ENCODE measurements at places on chromosomes 7 and 10.
A peak's percentile ranks its signal among the peaks of the same experiment; 100 is the strongest.

GRCh38 chr10:130389906-130390305, 253.7 kb downstream of the GLRX3 start:
- DNase-seq: no peak

DNA sequence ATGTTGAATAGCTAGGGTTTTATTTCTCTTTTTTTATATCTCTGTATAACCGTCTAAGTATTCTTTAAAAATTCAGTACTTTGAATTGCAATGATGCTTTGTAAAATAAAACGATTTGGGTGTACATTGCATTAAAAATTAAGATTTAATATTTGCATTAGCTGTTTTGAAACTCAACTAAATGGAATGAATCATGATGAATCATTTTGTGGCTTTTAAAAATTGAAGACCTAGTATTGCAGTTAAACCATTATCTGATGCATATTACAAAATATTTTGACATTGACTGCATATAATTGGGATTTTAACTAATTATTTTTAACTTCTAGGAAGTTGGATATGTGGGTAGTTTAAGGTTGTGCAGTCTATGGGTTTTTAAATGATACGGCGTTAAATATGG, 314.0 kb downstream of the CDK14 start:
- no peak for DNase-seq

DNA sequence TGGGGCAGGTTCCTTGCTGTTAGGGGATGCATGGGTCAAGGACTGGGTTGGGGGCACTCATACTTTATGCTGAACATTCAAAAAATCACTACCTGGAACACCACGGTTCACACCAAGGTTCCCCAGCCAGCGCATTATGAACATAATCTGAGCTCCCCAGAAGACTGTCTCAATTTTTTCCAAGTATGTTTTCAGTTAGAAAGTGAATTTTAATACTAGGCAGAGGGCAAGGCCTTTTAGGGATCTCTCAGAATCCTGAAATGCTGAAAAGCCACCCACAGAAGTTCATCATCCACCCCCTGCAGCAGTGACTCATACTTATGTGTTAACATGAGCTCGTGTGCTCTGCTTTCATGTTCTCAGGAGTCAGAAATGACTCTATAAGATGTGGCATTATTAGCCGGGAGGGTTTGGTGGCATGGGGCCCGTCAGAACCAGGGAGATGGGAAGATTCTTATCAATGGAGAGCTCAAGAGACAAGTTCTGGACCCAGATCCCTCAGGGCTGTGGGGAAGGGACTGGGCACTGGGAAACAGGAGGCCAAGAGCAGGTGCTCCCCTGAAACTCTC, 185.2 kb upstream of the ITGB1 start:
- DNase-seq: no peak

DNA sequence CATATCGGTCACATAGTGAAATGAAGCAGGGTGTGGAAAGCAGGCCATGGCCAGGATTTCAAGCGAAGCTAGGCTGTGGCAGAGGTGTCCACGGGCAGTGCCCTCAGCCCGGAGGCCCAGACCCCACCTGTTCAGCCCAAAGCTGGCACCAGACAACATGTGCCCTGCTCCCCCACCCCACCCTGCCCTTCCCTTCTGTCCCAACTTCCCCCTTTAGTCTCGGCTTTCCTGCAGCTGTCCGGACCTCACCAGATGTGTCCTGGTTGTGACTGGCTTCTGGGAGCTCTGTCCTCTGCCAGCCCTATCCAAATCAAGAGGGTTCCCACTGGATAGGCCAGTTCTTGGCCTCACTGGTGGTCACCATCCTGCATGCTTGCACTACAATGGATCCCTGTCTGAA, 37.3 kb downstream of the ADAM12 start:
- DNase-seq: no peak

GRCh38 chr7:39650676-39651075, 27.3 kb downstream of the RALA start:
- DNase-seq: no peak

GRCh38 chr10:26215935-26216584, 514 bp upstream of the GAD2 start:
- DNase-seq: no peak

- no peak for DNase-seq
Observed at GRCh38 chr7:150376560-150376959, 2.6 kb upstream of the ZNF775 start.

DNA sequence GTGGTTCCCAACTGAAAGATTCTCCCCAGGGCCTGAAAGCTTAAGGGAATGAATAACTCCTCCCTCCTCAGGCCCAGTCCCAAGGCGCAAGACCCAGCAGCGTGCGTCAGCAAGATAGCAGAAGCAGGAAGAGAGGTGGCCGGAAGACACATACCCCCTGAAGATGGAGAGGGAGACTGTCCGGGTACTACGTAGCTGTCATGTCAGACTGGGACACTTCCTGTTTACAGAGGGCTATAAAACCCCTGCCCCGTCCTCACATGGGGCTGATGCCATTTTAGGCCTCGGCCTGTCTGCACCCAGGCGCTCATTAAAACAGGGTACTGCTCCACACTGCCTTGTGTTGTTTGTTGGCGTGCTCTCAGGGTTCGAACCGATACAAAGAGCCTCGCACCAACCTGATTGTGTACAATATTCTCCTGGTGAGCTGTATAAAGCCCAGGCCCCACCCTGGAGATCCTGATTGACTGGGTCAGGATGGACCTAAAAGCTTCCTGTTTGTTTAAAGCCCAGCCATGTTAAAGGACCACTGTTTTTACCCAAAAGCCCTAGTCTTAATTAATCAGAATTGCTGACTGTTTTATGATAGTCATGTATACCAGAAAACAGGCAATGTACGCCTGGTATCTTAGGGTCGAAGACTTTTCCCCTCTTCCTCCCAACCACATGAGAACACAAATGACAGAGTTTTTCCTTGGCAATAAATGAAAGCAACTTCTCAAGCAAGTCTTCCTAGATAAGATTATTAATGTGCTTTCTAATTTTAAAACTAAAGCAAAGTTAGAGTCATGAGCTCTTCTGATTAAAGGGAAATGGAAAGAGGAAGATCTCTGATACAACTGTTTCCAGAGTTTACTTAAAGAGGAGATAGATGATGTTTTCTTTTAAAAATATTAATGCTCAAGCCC, 251.5 kb downstream of the DOCK4 start:
- DNase-seq: no peak

GRCh38 chr10:124279298-124279697, 139.4 kb downstream of the OAT start:
- DNase-seq: no peak

DNA sequence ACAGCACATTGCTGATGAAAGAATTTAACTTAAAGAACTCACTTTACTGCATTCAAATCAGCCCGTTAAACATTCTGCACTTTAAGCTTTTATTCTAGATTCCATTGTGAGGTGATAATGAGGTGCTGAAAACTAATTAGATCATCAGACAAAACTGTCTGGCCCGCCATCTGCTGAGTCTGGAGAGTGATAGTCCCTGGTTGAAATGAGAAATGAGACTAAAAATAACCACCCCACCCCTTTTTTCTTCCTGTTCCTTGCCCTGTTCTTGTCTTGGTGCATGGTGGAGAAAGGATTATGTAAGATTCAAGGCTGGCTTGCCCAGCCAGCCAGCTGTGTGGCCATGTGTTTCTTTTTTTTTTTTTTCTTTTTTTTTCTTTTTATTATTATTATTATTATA, 277.0 kb upstream of the COBL start:
- DNase-seq: no peak

DNA sequence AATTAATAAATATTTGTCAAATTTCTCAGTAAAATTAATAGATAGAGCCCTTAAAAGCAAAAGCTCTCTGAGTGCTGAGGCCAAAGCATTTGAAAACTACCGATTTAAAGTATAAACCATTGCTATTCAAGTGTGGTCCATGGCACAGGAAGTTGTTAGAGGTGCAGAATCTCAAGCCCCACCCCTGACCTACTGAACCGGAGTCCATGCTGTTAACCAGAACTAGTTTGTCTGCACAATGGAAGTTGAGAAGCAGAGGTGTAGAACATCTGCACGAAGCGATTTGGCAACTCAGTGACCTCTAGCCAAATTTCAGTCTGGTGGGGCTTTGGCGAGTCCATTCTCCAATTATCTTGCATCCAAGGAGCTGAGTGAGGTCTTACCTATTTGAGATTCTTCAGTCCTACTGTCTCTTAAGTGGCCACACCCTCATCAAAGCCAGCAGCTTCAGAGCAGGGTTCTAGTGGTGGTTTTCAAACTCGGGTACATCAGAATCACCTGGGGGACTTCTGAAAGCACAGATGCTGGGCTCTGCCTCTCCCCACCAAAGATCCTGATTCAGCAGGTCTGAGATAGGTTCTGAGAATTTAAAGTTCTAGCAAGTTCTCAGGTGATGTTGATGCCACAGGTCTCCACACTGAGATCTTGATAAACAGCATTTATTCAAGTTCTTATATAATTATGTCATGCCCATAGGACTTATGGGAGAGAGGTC, 96.8 kb upstream of the SAMD8 start:
- no peak for DNase-seq

GRCh38 chr7:1646957-1647891, 22.9 kb upstream of the ELFN1 start:
- DNase-seq: no peak

DNA sequence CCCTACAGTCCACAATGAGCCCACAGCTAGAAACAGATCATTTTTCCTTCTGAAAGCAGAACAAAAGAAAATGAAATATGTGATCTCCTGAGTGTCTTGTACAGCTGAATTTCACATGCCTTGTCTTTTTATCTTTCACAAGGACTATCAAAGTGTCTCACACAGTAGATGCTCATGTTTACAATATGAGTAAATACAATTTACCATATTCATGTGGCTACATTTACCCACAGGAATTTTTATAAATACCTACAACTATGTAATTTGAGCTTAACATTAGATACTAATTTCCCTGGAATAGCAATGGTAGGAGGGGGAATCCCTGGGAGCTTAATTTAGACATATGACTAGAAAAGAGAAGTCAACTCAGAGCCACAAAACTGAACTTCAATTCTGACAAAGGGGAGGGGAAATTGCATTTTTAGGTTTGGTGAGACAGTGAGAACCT, 186.2 kb downstream of the MACC1 start:
- no peak for DNase-seq

DNA sequence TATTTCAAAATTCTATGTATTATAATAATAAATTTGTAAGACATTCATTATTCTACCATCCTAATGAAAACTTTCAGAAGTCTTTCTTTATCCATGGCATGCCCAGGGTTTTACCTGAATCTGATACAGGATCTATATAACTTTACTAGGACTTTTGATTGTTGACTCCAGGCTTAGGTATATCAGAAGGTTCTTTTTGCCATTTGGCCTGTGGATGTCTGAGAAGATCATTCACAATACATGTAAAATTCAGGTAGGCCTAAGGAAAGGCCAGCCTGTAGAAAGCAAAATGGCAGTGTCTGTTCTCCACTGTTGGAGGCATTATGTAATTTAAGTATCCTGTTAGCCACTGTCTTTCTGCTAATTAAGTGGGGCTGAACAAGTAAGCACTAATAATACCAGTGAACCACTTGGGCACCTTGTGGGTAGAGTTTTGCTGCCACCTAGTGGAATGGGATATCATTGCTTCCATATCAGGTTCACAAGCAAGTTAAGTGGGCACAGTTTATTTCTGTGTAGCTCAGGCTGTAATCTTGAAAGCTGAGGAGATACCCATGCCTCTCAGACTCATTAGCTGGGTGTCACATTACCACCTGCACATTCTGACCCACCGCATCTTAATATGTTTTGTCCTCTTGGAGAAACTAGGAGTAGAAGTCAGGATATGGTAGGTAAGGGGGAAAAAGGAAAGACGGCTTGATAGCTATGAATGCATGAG, 105.5 kb downstream of the SEPTIN7 start:
- peak; percentile 84 for DNase-seq

- DNase-seq: no peak
Observed at GRCh38 chr10:129078346-129078745, 388.7 kb upstream of the MGMT start.

- peak; percentile 7 for DNase-seq
Observed at GRCh38 chr7:150685219-150686029, at the start of gene GIMAP2. Gene GIMAP2 (plus strand): TSS chr7:150685706. CDS start chr7:150687060, 1,354 bp downstream.

GRCh38 chr7:91212582-91212981, 51.7 kb upstream of the FZD1 start:
- DNase-seq: no peak

- no peak for DNase-seq
Observed at GRCh38 chr7:66323114-66323796, 118.1 kb downstream of the TPST1 start.

- DNase-seq: no peak
Observed at GRCh38 chr7:94115316-94115715, 111.2 kb upstream of the BET1 start.

DNA sequence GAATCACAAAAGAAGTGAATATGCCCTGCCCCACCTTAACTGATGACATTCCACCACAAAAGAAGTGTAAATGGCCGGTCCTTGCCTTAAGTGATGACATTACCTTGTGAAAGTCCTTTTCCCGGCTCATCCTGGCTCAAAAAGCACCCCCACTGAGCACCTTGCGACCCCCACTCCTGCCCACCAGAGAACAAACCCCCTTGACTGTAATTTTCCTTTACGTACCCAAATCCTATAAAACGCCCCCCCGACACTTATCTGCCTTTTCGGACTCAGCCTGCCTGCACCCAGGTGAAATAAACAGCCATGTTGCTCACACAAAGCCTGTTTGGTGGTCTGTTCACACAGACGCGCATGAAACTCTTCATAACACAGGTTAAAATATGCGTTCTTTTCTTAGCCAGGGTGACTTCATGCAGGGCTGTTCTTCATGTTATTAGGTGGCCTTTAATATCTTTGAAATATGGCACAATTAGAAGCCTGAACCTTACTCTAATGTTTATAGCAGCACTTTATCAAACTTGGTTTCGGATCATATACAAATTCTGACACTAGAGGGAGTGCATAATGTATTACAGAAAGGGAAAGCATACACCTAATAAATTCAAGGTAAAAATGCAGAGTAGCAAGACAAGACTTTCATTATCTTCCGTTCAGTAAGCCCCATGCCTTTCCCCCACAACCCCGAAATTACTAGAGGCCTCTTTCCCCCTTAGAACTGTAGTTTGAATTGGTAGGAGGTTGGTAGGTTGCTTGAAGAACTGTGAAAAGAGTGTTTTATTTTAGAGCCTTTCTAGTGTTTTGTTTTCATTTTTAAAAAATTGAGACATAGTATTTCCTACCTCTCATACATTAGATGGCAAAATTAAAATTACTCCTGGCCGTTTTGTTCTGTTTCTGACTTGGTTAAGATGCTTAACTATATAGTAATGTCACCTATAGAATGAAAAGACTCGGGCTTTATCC, 117.9 kb downstream of the NPY start:
- peak; percentile 74 for DNase-seq

GRCh38 chr7:30183749-30184369, 49.1 kb downstream of the MTURN start:
- no peak for DNase-seq

DNA sequence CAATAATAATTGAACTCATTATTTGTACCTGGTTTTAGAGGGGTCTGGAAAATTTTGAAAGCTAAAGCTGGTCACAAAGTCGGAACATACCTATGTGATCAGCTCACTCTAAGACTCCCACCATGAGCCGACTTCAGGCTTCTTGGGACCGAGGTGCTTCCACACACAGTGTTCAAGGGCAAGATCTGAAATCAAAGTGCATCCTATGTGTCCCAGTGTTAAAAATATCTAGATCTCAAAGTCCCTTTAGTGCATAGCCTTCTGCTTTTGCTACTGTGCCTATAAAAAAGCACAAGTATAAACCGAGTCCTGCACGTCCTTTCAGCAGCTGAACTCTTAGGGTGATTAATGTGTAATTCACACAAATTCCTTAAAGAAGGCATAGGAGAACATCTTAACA, 43.5 kb upstream of the FXYD4 start:
- DNase-seq: no peak
